ENCODE measurements at places on chromosomes 6 and 20.

GRCh38 chr6:141598487-141598886 is 534.2 kb upstream of the GJE1 start:
- DNase-seq = no peak

- DNase-seq = peak; percentile 60
Observed at GRCh38 chr20:47353239-47353691, 3.2 kb downstream of the ZMYND8 start.

DNA sequence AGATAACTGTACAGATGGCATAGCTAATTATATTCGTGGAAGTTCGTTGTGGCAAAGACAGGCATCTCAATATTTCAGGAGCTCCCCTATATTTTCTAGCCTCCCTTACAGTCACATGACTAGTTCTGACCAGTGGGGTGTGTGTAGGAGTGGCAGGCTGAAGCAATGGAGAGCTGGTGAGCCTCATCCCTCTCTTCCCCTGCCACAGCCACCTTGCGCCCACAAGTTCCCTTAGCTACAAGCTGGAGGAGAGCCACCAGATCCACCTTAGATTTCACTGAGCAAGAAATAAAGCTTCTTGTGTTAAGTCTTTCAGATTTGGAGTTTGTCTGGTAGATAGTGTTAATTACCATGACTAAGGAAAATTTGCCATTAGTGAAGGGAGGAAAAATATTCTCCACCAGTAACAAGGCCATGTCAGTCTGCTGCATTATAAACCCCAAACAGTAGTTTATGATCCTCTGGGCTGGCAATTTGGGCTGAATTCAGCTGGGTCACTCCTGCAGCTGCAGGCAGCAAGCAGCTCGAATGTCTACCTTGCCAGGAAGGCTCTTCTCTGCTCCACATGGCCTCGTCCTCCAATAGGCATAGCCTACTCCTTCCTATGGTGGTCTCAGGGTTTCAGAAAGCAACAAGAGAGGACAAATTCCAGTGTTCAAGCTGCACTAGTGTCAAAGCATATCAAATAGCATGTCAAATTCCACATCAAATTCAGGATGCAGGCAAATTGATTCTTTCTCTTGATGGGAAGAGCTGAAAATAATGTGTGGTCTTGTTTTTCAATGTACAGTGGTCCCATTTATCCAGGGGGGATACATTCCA is 7.4 kb upstream of the RBCK1 start:
- no peak for DNase-seq

DNA sequence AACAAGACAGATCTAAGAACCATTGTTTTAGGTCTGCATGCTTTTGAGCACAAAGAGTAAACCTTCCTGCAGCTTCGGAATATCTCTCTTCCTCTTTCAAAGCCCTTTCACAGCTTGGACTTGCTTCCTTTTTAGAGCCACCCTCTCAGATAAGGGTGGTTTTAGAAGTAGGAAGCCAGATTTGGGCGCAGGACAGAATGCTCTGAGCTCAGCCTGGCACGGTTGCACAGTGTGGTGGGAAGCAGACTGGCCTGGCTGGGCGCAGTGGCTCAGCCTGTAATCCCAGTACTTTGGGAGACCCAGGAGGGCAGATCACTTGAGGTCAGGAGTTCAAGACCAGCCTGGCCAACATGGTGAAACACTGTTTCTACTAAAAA is 35.6 kb upstream of the PNRC1 start:
- no peak for DNase-seq

DNA sequence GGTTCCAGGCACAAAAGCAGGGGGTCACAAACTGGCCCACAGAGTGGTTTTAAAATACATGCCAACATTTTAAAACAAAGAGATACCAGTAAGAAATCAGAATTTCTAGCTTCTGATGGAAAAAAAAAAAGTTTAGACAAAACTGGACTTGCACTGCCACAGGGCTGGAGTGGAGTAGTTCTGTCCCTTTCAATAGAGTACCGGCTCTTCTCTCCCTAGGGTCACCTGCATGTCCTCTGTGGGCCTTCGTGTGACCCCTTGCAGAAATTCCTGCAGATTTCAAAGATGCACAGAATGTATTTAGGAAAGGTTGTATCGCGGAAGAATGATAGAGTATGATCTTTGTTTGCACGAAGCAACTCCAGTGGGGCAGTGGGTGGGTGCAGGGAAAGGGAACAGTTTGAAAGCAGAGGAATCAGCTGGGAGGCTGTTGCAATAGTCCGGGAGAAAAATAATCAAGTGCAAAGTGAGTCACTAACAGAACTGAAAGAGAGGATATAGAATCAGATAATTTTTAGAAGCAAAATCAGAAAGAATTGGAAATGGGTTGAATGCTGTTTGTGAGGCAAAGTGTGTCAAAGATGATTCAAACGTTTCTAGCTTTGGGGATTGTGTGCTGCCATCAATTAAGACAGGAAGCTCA is 97.3 kb upstream of the STXBP5 start:
- DNase-seq = no peak

DNA sequence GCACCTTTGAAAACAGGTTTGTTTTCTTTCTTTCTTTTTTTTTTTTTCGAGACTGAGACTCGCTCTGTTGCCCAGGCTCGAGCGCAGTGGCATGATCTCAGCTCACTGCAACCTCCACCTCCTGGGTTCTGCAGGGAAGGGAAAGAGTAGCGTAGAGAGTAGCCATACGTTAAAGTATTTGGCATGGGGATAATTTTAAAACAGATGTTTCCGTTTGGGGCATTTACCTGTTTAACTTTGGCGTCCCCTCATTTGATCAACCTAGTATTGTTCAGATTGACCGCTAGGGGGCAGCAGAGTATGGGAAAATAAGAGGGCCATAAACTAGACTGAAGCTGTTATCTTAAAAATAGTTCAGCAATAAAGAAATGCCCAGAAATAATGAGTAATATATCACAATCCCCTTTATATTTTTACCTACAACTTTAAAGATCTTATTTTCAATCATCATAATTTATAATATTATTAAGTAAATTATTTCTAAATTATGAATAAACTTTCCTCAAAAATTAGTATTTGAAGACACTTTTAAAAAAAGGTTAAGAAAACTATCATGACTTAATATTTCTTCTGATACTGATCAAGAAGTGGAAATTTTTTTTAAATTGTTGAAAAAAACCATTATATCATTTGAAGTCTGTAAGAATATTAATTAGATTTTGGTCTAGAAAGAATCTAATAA is 7.6 kb upstream of the TAAR9 start:
- DNase-seq = peak; percentile 89

GRCh38 chr6:112846681-112847080 is 499.6 kb downstream of the RFPL4B start:
- DNase-seq = no peak

DNA sequence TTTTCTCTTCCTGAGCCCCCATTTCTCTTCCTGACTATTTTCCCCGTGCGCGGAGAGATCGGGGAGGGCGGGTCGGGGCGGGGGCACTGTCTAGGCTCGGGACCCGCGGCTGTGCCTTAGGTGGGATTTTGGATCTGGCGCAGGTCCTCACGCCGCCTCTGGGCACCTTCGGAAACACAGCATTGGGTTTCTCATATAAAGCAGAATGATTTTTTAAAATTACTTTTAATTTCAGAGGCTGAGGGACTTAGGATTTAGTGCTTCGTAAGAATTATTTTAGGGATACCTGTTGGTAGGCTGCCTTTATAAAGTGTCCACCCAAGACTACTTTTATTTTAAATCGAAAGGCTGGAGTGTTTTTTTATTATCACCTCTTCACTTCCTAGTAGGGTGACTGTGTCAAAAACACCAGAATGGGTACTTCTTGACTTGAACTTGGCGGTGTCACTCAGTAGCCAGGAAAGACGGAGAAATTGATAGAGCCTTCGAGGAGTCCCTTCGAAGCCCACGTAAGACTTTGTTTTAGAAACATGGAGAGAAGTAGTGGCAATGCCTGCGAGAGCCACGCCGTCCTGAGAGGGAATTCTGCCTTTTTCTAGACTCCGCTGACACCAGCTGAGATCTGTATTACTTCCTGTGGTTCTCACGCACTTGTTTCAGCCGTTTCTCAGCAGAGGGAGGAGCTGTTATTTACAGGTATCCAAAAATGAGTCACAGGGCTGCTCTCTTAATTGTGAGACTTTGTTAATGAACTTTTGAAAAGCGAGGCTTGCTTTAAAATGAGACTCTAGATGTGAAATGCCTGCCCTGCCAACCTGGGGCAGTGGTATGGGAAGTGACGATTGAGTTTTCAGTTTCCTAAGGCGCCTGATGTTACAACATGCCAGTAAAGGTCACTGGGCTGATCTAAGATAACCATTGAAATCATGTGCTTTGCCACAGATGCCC is 667 bp downstream of the STX11 start:
- no peak for DNase-seq

DNA sequence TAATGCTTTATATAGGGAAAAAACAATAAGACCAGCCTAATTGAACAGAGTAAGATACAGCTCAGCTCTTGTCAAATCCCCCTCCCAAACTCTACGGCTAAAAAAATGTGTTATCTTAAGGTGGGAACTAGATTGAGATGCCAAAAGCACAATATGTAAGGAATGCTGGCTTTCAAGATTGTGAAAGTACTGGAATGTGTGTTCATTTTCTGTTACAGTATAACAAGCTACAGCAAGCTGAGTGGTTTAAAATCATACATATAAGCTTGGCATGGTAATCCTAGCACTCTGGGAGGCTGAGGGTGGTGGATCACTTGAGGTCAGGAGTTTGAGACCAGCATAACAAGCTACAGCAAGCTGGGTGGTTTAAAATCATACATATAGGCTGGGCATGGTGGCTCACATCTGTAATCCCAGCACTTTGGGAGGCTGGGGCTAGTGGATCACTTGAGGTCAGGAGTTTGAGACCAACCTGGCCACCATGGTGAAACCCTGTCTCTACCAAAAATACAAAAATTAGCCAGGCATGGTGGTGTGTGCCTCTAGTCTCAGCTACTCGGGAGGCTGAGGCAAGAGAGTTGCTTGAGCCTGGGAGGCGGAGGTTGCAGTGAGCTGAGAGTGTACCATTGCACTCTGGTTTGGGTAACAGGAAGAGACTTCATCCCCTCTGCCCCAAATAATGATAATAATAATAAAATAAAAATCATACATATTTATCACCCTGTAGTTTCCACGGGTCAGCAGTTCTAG is 297.7 kb downstream of the DOK5 start:
- DNase-seq = peak; percentile 18

- no peak for DNase-seq
Observed at GRCh38 chr20:19609642-19610223, 148.3 kb upstream of the RIN2 start.

DNA sequence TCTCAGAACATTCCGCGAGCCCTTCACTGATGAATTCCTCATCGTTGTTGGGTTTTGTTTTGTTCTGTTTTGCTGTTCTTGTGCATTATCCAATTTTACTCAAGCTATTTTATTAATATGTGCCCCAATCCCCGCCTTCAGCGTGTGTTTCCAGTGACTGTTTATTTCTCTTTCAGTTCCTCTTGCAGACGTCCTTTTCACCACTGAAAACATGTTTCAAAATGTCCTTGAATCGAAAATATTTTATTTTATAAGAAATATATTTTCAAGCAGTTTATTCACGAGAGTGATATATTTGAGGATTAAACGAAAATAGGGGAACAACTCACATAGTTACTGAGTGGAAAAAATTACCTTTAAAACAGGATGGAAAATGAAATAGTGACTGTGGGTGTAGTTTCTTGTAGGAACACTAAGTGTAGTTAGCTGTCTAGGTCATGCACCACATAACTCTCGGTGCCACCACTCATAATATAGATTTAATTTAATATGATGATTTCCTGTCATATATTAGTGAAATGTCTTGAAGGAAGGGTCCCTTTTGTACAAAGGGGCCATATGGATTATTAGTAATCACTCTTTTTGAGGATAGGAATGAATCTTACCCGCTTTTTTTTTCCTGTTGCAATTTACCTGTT is 45.3 kb upstream of the HDDC2 start:
- DNase-seq = no peak

- no peak for DNase-seq
Observed at GRCh38 chr6:80478030-80478429, 371.6 kb downstream of the BCKDHB start.

DNA sequence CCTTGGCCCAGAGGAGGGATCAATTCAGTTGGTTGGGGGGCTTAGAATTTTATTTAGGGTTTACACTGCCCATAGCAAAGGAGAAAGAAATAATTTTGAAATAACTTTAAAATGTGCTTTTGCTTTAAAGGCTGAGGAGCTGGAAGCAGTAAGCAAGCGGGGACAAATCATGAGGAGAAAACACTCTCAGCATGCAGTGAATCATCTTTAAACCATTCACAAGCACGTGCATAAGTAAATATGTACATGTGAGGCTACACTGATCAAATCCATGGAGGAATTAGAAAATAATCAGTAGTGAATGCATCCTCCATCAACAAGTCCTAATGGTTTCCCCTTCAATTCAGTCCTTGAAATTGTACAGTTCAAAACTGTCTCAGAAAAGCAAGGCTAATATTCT is 181.0 kb downstream of the MTFR2 start:
- DNase-seq = no peak

DNA sequence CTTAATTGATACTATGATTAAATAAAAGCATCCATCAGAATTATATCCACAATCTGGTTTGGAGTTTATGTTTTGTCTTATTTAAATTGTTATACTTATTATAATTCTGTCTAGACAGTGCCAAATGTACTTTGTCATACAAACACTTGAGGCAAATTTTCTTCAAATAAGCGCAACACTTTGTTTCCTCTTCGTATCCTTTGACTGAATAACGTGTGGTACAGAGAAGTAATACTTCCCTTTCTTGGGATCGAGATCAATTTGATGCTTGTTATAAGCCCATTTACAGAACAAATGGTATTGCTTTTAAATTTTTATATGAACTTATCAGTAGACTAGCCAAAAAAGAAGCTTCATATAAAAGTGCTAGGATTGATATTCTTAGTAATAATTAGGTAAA is 111.0 kb downstream of the ATG5 start:
- no peak for DNase-seq

DNA sequence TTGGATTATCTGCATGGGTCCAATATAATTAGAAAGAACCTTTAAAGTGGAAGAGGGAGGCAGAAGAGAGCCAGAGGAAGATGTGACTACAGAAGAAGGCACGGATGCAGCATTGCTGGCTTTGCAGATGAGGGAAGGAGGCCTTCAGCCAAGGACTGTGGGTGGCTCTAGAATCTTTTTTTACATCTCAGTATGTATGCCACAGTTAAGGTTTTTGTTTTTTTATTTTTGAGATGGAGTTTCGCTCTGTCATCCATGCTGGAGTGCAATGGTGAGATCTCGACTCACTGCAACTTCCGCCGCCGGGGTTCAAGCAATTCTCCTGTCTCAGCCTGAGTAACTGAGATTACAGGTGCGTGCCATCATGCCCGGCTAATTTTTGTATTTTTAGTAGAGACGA is 49.3 kb downstream of the MCM8 start:
- no peak for DNase-seq

GRCh38 chr6:36118550-36119107 is 11.7 kb upstream of the MAPK13 start:
- no peak for DNase-seq

GRCh38 chr6:124873066-124873410 is 89.2 kb upstream of the RNF217 start:
- no peak for DNase-seq

- no peak for DNase-seq
Observed at GRCh38 chr6:117545161-117545595, 57.1 kb downstream of the GOPC start.

DNA sequence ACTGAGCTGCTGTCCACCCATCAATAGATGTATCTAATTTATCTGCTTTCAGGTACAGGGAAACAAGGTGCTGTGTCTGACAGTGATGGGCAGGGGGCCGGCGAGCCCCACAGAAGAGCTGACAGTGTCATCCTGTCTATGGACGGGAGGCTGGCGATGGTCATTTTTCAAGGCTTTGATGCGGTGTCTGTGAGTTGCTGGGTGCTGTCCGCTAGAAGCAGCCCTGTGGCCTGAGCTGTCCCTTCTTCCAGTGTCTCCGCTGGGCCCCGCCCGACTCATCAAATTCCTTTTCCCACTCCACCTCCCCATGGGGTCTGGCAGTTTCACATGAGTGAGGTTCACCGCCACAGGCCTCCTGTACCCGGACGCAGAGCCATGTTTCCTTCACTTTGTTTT is 161.4 kb upstream of the PMEPA1 start:
- no peak for DNase-seq

All from eye (tissue), 1 donor.